ENCODE measurements at places on chromosomes 3 and 15. TPM values are rescaled to one million over a fixed set of nuclear protein-coding genes. Genes with fewer than 3 reads are reported as not detected.

DNA sequence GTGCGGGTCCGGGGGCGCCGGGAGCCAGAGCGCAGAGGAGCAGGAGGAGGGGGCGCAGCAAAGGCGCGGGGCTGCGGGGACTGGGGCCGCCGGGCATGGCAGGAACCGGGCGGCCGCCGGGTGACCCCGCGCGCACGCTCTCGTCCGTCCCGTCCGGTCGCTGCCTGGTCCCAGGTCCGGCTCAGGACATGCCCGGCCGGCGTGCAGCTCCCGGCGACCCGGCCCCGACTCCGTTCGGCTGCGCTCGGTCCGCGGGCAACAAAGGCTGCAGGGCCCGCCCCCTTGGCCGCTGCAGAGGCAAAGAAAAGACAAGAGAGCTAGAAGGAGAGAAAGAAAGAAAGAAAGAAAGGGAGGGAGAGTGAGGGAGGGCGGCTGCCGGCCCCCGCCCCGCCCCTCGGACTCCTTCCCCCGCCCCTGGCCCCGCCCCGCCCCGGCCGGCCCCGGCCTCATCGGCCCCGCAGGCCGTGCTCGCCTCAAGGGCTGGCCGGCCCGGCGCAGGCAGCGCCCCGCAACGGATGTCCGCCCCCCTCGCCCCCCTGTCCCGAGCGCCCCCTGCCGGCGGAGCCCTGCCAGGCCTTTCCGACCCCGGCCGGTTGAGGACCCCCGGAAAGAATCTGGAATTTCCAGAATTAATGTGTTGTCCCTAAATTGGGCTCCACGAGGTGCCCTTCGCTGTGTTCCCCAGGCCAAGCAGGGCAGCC is at the start of gene ADAMTS7:
Gene ADAMTS7, minus strand, starts transcription at position 341 of the 701 bp plus-strand sequence. Its CDS starts 244 bp downstream, at position 97.
- H3K27me3 ChIP-seq, result peaks cover 50% of the 10 kb centered on the region
- H3K4me3 ChIP-seq, result peak within 1 kb of the TSS; percentile 79
- DNase-seq, result peak; percentile 7
- H3K36me3 ChIP-seq, result peaks cover 2% of the 10 kb centered on the region

The BFSP2 gene
- not detected for total RNA-seq

DNA sequence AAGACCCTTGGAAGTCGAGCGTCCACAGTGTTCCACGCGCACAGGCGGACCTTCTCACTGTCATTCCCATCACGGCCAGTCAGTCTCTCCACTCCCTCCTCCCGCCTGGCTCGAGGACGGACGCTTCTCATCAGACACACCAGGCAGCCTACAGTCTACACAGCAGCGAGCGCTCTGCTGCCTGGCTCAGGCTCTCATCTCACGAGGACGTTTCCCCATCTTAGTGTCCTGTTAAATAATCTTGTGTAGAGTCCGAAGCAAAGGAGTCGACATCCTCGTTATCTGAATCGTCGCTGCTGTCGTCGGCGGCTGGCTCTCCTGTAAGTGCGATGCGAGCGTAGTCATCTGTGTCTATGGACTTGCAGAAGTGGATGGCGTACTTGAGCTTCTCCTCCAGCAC is 12.4 kb upstream of the OCA2 start:
- DNase-seq, result no peak
- H3K4me1 ChIP-seq, result no peaks in the 10 kb centered on the region
- no peak overlapping the region for H3K27ac ChIP-seq

DNA sequence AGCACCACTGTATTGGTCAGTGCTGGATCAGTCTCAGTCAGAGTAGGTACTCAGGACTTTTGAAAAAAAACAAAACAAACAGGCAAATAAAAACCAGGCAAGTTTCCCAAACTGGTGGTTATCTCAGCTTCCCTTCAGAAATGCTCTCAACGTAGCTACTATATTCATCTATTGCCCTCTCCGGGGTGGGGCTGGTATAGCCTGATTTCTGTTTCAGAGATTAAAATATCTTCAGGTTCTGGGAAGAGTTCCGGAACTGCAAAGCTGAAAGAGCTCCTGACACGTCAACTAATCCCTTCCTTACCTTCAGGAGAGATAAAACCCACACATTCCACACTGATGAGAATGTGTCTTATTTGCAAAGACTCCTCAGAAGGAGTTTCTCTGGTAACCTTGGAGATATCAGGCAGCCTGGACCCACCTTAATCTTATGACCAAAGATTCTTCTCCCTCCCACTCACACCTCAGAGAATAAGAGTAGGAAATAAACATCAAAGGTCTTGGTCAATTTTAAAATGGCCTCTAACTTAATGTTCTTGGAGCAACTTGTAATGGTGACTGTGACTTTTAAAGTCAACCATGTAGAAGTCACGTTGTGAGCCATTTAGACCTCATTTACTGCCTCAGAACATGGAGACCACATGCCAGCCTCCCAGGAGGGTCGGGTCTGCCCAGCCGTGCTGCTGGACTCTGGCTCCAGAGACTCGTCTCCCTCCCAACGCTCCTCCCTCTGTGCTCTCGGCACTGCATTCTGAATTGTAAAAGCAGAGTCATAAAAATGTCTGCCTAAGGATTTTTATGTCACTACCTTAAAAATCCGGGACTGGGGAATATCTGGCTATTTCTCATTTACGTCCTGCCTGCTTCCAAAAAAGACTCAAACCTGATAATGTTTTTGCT is 53.8 kb downstream of the CDCP1 start:
- no peaks in the 10 kb centered on the region for H3K36me3 ChIP-seq
- no peak for DNase-seq
- no peak overlapping the region for H3K27ac ChIP-seq
- peaks cover 36% of the 10 kb centered on the region for H3K27me3 ChIP-seq
- no peak overlapping the region for H3K4me3 ChIP-seq

The DLEC1 gene
- total RNA-seq, result 0.12 TPM

Data from activated T-helper 1 cell treated with anti-CD3 and anti-CD28 coated beads, Interleukin-12 subunit alpha, Interleukin-12 subunit beta, Interleukin-2, Interleukin-4 antibody, amounts not matched to agents 30 ng/mL and 10 ng/mL and 1 ng/mL, durations not matched to agents 14 hours and 24 hours and 36 hours (primary cell).